Fibroblast of skin of left quadriceps (primary cell): ENCODE measurements at places on chromosomes 3 and 15.

GRCh38 chr3:116848248-116848829 lies 138.8 kb downstream of the TUSC7 start:
- DNase-seq: no peak

DNA sequence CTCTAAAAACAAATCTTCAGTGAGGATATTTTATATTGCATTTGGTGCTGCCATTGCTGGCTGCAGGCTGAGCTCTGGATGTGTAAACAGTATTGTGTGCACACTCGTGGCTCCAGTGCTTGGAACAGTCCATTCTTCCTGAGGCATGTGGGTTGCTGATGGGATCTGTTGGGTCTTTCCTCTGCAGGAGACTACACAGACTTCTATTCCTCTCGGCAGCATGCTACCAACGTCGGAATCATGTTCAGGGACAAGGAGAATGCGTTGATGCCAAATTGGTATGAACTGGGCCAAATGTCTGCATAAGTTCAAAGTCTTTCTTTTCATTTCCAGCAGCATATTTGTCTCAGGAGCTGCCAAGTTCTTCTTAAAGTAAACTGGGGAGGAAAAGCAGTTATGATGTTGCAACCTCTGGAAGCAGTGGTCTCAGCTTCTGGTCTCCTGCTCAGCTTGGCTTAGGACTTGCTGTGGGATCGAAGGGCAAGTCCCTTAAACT lies 9.3 kb downstream of the FAH start:
- no peak for DNase-seq

DNA sequence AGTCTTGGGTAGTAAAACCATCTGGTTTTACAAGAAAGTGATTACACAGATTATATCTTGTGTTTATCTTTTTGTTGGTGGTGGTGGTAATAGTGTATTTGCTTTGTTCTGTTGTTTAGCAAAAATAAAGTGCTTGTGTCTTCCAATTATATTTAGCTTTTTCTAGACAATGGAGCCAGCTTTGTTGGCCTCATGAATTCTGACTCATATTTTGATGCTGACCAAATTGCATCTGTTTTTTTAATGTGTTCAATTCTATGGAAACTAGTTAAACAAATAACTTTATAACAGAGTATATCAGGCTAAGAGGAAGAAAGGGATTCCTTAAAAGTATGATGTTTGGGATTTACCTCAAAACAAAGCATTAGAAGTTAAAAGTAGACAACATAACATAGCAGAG lies 69.3 kb upstream of the BFSP2 start:
- DNase-seq: no peak

- DNase-seq: peak; percentile 56
Observed at GRCh38 chr3:157573281-157573680, 70.1 kb upstream of the VEPH1 start.

DNA sequence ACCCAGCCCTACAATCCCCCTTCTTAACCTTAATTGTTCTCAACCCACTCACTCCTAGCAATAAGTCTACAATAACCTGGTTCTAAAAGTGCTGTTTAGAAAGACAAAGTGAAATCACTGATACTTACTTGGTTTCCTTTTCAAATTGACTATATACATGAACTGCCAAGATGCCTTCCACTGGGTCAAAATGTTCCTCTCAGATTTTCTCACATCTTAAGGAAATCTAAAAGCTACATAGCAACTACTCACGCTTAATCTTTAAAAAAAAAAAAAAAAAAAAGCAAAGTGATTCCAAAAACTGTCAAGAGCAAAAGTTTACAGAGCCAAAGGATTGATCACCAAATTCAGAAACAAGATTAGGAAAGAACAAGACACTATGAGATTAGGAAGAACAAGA lies 68.7 kb upstream of the MAP4 start:
- no peak for DNase-seq

DNA sequence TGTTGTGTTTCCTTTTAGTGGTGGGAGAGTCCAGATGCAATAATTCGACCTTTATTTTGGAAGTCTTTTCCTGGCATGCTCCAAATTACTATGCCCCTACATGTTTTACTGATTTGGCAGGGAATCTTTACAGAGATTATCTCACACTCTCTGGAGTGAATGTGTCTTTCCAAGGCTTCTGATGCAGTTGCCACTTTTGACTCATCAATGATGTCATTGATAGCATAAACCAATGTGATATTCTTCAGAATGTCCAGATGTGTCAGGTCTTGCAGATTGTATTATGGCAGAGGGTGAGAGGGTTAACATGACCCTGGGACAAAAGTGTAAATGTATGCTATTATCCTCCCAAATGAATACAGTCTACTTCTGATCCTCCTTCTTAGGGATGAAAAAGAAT lies 9.7 kb downstream of the RTP4 start:
- no peak for DNase-seq

GRCh38 chr3:42683875-42684598 lies 1.3 kb upstream of the KLHL40 start:
- DNase-seq: peak; percentile 66

DNA sequence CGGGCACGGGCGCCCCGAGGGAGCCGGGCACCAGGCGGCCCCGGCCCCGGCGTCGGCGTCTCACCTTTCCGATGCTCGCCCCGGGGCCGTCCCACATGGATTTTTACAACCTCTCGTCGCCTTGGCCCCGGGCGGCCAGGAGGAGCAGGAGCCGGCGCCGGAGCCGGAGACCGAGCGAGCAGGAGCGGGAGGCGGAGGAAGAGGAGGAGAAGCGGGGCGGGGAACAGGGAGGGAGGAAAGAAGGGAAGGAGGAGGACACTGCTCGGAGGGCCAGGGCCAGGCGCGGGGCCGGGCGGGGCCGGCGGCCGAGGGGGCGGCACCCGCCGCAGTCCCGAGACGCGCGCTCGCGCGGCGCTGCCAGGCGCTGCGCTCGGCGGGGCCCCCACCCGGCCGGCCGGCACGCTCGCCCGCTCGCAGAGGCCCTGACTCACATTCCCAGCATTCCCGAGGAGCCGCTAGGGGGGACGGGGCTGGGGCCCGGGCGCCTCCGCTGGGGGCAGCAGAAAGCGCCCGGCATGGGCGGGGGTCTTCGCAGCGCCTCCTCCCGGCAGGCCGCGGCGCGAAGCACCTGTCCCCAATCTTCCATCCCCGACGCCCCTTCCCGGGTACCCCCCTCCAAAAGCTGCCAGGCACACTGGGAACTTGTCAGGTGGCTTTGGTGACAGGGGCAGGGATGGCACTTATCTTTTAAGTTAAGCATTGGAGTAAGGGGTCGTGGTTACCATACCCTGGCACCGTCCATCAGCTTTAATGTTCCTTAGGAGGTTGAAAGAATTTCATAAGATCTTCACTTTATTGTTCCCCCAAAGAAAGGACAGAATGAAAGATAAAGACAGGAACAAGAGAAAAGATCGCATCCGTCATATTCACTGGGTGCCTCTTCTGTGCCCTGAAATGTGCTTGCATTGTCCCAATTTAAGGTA lies at the start of gene ERC2:
Gene ERC2, minus strand, starts transcription at position 284 of the 923 bp plus-strand sequence.
- DNase-seq: no peak
